Small intestine (tissue), 16 donors: ENCODE measurements at places on chromosomes 4 and X. TPM values are rescaled to one million over a fixed set of nuclear protein-coding genes. Genes with fewer than 3 reads are reported as not detected.

- no peak overlapping the region for H3K4me3 ChIP-seq
- DNase-seq = no peak
- H3K27ac ChIP-seq = no peak overlapping the region
- no peaks in the 10 kb centered on the region for H3K4me1 ChIP-seq
These were observed 31.7 kb upstream of the INTU start for GRCh38 chr4:127601029-127601428.

DNA sequence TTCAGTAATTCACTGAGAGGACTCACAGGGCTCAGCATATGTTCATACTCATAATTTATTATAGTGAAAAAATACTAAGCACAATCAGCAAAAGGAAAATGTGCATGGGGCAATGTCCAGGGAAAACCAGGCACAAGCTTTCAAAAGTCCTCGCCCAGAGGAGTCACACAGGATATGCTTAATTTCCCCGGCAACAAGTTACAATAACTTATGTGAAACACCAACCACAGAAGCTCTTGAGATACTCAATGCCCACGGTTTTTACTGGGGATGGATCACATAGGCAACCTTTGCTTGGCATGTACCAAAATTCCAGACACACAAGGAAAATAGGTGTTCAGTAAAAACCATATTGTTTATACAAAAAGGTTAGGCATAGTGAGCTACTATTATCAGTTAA lies 38.5 kb upstream of the STPG2 start:
- no peak overlapping the region for H3K27ac ChIP-seq
- peak; percentile 48 for DNase-seq
- no peak overlapping the region for H3K4me3 ChIP-seq
- no peaks in the 10 kb centered on the region for H3K4me1 ChIP-seq
- H3K27me3 ChIP-seq = no peaks in the 10 kb centered on the region

DNA sequence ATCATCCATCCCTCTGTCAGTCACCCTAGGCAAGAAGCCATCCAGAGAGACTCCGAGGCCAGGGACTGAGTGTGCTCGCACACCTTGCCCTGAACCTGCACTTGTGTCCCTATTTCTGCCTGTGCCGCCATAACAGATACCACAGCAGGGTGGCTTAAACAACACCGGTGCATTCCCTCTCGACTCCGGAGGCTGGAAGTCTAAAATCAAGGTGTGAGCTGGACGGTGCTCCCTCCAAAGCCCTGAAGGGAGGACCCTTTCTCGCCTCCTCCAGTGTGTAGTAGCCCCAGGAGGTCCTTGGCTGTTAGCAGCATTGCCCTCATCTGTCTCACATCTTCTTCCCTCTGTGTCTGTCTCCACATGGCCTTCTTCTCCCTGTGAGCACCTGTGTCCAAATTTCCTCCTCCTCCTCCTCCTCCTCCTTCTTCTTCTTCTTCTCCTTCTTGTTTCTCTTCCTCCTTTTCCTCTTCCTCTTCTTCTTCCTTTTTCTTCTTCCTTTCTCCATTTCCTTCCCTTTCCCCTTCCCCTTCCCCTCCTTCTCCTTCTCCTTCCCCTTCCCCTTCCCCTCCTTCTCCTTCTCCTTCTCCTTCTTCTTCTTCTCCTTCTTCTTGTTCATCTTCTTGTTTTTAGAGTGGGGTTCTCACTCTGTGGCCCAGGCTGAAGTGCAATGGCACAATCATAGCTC lies 98.1 kb upstream of the ENPP6 start:
- no peaks in the 10 kb centered on the region for H3K27me3 ChIP-seq
- no peak overlapping the region for H3K27ac ChIP-seq
- no peak for DNase-seq
- H3K36me3 ChIP-seq = no peaks in the 10 kb centered on the region
- H3K4me1 ChIP-seq = peaks cover 8% of the 10 kb centered on the region

The NOX1 gene
- not detected for polyA plus RNA-seq

The USP17L19 gene
- polyA plus RNA-seq = not detected

The UBQLN2 gene
- polyA plus RNA-seq = 11.7 TPM

The SUV39H1 gene
- 2.2 TPM for polyA plus RNA-seq

The EXOC1L gene
- 0.31 TPM for polyA plus RNA-seq

The AWAT2 gene
- polyA plus RNA-seq = not detected
